GOT3 (cell line): ENCODE measurements at places on chromosomes 6 and 20.

DNA sequence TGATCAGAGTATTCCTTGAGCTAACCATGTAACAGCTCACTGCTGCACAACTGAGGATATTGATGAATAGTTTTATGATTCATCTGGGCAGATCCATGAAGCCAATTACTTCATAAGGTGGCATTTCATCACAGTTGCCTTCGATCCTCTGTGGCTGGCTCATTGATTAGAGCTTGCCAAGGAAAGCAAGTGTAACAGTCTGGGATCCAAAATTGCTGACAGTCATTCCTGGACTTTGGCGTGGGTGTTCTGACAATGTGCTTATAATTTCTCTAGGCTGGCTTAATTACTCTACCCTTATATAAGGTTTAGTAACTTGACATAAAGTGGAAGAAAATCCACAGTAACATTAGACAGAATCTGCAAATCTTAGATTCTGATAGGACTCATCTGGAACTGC lies 551.3 kb upstream of the CDH4 start:
- DNase-seq: no peak

- DNase-seq: no peak
Observed at GRCh38 chr6:15874821-15875220, 212.0 kb upstream of the DTNBP1 start.

DNA sequence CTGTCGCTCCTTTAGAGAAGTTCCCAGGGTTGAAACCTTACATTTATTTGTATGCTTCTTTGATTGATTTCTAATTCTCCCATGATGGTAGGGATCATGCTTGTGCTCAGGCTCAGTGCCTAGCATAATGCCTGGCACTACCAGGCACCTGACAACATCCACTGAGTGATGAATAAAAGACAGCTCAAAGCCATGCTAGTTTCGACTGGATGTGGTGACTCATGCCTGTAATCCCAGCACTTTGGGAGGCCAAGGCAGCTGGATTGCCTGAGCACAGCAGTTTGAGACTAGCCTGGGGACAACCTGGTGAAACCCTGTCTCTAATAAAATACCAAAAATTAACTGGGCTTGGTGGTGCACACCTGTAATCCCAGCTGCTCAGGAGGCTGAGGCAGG lies 11.6 kb upstream of the CD164 start:
- DNase-seq: no peak

- no peak for DNase-seq
Observed at GRCh38 chr6:134708079-134708478, 241.8 kb downstream of the ALDH8A1 start.

DNA sequence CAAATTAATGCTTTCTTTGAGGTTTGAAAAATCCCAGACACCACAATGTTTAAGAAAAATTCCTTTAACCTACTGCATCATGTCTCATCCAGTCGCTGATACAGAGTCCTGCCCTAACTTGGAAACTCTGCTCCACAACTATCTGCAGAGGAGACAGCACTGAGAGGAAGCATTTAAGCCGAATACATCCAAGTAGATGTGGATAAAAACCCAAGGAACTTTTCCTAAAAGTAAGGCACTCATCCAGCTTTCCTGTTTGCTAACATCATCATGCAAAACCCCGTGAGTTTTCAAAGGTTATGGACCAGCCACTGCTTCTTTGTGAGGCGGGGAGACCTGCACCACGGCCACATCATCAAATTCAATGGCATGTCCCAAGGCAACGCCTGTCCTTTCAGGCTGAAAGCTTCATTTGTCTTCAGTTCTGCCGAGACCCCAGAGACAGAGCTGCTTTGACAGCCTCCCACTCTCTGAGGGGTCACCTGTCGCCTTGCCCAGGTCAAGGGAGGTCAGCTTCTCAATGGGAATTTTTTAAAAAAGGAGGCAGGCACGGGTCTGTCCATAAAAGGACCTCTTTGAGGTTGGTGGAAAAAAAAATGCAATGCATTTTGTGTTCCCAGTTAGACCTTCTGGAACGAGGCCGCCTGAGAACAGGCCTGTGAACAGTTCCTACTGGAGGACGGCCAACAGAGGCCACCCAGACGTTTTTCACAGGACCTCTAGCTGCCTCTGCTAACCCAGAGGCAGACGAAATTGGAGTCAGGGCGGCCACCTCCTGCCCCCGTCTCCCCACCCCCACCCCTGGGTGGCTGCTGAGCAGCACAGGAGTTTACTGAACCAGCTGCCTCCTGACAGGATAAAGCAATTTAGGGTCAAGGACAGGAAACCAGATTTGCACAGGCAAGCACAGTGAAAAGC lies 142.5 kb upstream of the HDDC2 start:
- no peak for DNase-seq

DNA sequence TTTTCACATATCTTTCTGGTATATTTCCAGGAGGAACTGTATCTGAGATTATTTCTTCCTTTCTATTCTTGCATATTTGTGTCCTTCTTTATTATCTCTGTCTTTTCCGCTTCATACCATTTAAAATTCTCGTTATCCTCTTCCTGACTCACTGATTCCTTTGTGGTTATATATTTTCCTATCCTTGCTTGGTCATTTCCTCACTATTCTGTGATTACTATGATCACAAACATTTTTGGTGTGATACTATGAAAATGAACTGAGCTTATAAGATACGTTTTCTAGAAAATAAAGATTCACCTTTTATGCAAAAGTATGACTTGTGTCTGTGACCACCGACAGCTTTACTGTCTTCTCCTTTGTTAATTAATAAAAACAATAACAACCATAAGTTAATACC lies 26.5 kb upstream of the MYCT1 start:
- no peak for DNase-seq

DNA sequence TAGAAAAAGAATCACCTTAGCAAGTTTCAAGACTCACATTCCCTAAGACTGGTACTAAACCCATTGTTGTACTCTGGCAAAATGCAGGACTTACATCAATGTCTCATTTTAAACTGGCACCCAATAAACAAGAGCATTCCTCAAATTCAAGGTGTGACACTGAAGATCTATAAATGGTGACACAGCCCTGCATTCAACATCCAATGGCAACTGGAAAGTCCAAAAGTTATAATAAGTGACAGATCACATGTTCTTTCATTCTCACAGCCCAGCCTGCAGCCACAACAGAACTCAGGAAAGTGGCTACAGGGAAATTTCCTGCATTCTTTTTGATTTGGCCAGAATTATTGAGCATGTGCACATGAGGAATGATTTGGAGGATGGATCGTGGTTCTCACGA lies 57.5 kb downstream of the MBOAT1 start:
- no peak for DNase-seq
